ENCODE measurements at places on chromosomes 7 and 10.
A peak's percentile ranks its signal among the peaks of the same experiment; 100 is the strongest.

DNA sequence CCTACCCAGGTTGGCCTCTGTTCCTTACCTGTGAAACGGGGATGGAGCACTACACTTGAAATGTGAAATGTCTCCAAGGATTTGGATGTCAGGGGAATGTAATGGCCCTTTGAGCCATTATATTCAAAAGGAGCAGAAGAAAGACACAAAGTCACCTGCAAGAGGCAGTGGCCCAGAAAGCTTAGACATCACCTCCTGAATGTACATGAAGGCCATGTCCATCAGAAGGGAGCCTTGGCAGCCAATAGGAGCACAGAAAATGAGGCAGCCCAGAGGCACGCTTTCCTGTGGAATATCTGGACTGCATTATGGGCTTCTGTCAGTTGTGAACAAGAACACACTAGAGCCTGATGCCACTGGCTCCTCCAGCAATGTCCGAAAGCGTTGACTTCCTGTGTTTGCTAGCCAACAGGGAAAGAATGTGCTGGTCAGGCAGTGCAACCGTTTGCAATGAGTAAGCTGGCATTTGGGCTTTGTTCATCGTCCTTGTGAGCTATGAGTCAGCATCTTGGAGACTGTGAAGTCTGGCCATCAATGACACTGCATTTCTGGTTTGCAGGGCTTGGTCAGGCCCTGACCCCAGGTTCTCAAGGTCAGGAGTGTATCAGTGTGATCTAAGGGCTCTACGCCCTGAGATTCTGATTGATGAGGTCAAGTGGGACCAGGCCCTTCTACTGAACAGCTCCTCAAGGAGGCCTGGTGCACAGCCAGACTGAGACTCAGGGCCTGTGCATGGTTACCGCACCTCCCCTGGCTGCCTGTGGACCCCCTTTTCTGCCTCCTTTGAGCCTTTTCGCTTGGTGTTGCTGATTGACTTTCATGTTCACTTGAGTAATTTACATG lies 222.4 kb downstream of the RPS24 start:
- H3K36me3 ChIP-seq, result no peaks in the 10 kb centered on the region
- H3K27me3 ChIP-seq, result no peaks in the 10 kb centered on the region
- H3K4me1 ChIP-seq, result peaks cover 20% of the 10 kb centered on the region
- H3K4me3 ChIP-seq, result no peak overlapping the region
- H3K27ac ChIP-seq, result peak overlapping the region; percentile 73
- peak; percentile 100 for DNase-seq

DNA sequence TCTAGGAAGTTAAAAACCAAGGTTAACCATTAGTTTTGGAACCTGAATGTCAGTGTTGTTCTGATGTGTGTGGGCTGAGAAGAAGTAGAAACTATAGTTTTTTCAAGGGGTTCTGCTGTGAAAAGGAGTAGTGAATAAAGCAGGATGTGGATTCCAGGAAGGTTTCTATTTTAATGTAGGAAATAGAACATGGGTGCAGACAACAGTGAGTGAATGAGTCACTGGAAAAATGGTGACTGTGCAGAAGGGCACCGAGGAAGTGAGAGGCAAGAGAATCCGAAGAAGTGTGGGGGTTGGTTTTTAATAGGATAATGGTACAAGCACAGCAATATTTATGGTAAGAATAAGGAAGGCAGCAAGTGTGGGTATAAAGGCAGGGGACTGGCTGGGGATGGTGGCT lies 120.4 kb downstream of the ARHGAP21 start:
- no peaks in the 10 kb centered on the region for H3K27me3 ChIP-seq
- H3K4me1 ChIP-seq, result peaks cover 10% of the 10 kb centered on the region
- DNase-seq, result peak; percentile 53
- H3K27ac ChIP-seq, result peak overlapping the region; percentile 53
- peaks cover 7% of the 10 kb centered on the region for H3K36me3 ChIP-seq

- DNase-seq, result peak; percentile 82
- H3K4me3 ChIP-seq, result no peak overlapping the region
- H3K4me1 ChIP-seq, result peaks cover 20% of the 10 kb centered on the region
- H3K36me3 ChIP-seq, result no peaks in the 10 kb centered on the region
- peaks cover 31% of the 10 kb centered on the region for H3K27me3 ChIP-seq
- H3K27ac ChIP-seq, result no peak overlapping the region
Observed at GRCh38 chr10:49219248-49219647, 31.1 kb upstream of the TMEM273 start.

GRCh38 chr10:111989136-111989911 lies 194.2 kb downstream of the GPAM start:
- DNase-seq, result no peak
- H3K4me1 ChIP-seq, result no peaks in the 10 kb centered on the region
- H3K27me3 ChIP-seq, result peaks cover 14% of the 10 kb centered on the region
- no peak overlapping the region for H3K4me3 ChIP-seq
- H3K36me3 ChIP-seq, result no peaks in the 10 kb centered on the region
- H3K27ac ChIP-seq, result no peak overlapping the region

- H3K27ac ChIP-seq, result no peak overlapping the region
- peaks cover 28% of the 10 kb centered on the region for H3K4me1 ChIP-seq
- no peaks in the 10 kb centered on the region for H3K36me3 ChIP-seq
- peak; percentile 77 for DNase-seq
- H3K4me3 ChIP-seq, result no peak overlapping the region
Observed at GRCh38 chr10:31034098-31034909, 2.6 kb upstream of the ZNF438 start.

- DNase-seq, result no peak
- H3K27ac ChIP-seq, result no peak overlapping the region
- no peaks in the 10 kb centered on the region for H3K27me3 ChIP-seq
Observed at GRCh38 chr10:30897547-30897946, 134.1 kb downstream of the ZNF438 start.

GRCh38 chr10:120479506-120479905 lies 22.5 kb downstream of the PLPP4 start:
- no peak overlapping the region for H3K27ac ChIP-seq
- H3K27me3 ChIP-seq, result no peaks in the 10 kb centered on the region
- no peak for DNase-seq
- no peaks in the 10 kb centered on the region for H3K36me3 ChIP-seq

GRCh38 chr10:103184615-103185014 lies 8.5 kb downstream of the NT5C2 start:
- peaks cover 39% of the 10 kb centered on the region for H3K4me1 ChIP-seq
- no peaks in the 10 kb centered on the region for H3K27me3 ChIP-seq
- peaks cover 26% of the 10 kb centered on the region for H3K36me3 ChIP-seq
- DNase-seq, result peak; percentile 18
- no peak overlapping the region for H3K27ac ChIP-seq
- H3K4me3 ChIP-seq, result no peak overlapping the region

DNA sequence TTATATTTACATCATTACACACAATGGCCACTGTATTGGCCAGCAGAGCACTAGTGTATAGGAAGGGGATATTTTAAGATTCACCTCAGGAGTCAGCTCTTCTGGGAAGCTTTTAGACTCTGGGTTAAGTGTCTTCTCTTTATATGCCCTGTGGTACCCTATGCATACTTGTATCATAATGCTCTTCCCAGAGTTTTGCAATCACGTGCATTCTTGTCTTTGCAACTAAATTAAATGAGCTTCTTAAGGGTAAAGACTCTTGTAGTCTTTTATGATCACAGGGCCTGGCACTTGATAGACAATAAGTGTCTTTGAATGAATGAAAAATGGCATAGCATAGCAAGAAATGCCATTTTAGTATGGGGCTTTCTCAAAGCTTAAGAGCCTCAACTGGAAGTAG lies 35.4 kb upstream of the ARMS2 start:
- no peak for DNase-seq
- H3K27ac ChIP-seq, result no peak overlapping the region
- no peaks in the 10 kb centered on the region for H3K36me3 ChIP-seq
- no peak overlapping the region for H3K4me3 ChIP-seq

DNA sequence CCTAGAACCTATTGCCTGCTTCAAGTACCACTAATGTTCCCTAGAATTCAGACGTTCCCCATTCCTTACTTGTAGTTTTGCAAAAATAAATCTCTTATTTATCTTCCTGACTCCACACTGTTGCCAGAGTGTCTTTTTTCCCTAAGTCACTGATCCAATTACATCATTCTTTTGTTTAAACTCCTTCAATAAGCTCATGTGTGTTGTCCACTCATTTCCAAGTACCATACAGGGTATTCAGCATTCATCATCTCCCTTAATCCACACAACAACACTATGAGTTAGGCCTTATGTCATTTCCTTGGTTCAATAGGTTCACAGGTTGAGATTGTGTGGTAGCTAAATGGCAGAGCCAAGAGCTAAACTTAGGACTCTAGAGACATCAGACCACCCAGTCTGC lies 119.9 kb upstream of the RHOBTB1 start:
- H3K4me1 ChIP-seq, result no peaks in the 10 kb centered on the region
- no peak overlapping the region for H3K4me3 ChIP-seq
- peaks cover 39% of the 10 kb centered on the region for H3K27me3 ChIP-seq
- H3K27ac ChIP-seq, result no peak overlapping the region

DNA sequence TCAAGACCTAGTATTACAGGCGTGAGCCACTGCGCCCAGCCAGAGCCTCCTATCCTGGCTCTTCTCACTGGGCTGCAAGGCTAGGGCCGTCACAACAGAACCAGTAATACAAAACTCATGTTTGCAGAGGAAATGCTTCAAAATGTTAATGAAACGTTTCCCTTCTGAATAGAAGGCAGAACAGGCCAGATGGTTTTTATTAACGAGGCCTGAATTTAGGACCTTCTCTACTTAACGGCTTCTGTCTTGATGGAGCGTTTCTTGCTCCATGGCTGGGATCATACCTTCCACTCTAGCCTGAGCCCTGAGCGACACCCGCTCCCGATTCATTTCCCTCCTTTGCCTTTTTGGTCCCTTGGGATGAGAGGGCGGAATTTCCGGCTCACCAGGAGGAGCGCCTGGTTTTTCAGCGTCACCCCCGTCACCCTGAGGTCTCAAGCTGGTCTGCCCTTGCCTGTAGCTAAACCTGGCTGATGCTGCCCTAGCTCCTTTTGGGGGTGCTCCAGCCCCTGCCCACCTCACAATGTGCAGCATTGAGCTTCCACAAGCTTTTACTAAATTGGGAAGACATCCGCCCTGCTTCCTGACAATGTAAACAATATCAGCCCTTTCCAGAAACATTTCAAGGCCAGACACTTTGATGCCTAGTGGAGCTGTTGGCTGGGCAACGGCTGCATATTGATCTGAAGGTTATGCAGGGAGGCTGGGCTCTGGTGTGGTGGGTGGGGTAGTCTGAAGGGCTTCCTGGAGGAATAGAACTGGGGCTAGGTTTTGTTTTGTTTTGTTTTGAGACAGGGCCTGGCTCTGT lies 5.2 kb downstream of the CLIP2 start:
- no peaks in the 10 kb centered on the region for H3K27me3 ChIP-seq
- no peak for DNase-seq
- H3K4me3 ChIP-seq, result no peak overlapping the region
- H3K4me1 ChIP-seq, result peaks cover 6% of the 10 kb centered on the region
- H3K27ac ChIP-seq, result no peak overlapping the region

GRCh38 chr7:155310425-155311114 lies 12.9 kb downstream of the INSIG1 start:
- no peak overlapping the region for H3K4me3 ChIP-seq
- peaks cover 33% of the 10 kb centered on the region for H3K36me3 ChIP-seq
- H3K27me3 ChIP-seq, result no peaks in the 10 kb centered on the region
- no peak for DNase-seq

DNA sequence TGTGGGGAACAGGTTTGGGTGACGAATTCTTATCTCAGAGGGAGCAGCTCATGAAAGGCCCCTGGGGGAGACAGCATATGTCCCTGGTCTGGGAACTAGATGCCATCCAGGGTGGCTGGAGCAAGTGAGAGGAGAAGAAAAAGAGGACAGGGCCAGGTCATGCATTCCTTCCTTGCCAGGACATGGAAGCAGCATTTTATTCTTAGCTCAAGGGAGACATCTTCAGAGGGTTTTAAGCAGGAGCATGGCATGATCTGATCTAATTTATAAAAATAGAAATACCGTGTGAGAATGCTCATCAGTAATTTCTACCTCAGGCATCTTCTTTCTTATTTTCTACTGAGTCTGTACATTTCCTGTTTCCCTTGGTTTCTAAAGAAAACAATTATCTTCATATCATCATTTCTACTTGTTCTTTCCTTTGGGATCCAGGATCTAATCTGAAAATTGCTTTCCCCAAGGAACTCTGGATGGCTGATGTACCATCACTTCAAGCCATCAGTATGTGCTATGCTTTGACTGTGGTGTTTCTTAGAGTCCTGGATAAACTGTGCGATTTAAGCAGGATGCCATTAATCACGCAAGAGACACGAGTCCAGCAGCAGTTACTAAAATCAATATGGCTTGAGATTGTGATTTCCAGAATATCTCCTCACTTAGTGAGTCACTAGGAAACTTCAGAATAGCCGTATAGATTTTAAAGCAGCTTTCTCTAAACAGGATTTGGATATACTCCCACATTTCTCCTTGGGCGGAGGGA lies 386.2 kb downstream of the GALNT17 start:
- no peak overlapping the region for H3K27ac ChIP-seq
- no peaks in the 10 kb centered on the region for H3K27me3 ChIP-seq
- H3K36me3 ChIP-seq, result no peaks in the 10 kb centered on the region
- no peak overlapping the region for H3K4me3 ChIP-seq

GRCh38 chr7:1564603-1565022 lies 5.2 kb downstream of the PSMG3 start:
- H3K4me1 ChIP-seq, result peaks cover 46% of the 10 kb centered on the region
- H3K27ac ChIP-seq, result no peak overlapping the region
- no peak overlapping the region for H3K4me3 ChIP-seq
- peaks cover 5% of the 10 kb centered on the region for H3K36me3 ChIP-seq

DNA sequence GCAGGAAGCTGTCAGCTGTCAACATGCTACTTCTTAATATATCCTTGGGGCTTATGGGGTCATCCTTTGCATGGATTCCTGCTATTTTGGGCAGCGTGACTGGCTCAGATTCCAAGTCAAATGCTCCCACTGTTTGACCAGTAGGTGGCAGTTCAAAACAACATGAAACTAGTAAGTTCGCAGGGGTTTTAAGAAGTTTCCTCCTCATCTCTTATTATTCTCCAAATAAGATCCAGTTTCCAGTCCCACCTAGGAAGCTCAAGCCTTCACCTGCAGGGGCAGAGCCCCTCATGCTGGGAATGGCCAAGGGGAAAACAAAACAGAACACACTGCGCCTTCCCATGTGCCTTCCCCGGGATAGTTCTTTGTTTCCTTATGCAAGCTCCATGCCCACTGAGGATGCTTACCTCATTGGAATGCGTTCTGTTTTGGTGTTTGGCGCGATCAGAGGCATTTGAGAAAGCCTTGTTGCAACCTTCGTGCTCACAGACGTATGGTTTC lies 259.8 kb downstream of the GLI3 start:
- H3K27ac ChIP-seq, result no peak overlapping the region
- peaks cover 9% of the 10 kb centered on the region for H3K4me1 ChIP-seq
- H3K4me3 ChIP-seq, result no peak overlapping the region
- H3K36me3 ChIP-seq, result peaks cover 3% of the 10 kb centered on the region

DNA sequence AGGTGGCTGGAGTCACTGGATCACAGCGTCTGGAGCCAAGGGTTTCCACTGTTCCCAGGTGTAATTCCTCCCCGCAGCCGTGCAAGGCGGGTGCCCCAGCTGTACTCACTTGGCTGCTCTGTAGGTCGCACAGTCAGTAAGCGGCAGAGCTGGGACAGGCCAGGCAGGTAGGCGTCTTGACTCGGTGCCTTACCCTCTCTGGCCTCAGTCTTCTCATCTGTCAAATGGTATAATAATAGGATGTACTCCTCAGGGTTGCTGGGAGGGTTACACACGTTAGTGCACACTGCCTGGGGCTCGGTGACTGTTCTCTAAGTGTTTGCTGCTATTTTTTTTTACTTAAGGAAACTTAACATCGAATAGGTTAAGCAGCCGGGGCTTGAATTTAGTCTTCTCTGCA lies 27.0 kb downstream of the MYL10 start:
- no peak overlapping the region for H3K4me3 ChIP-seq
- H3K4me1 ChIP-seq, result no peaks in the 10 kb centered on the region
- no peak overlapping the region for H3K27ac ChIP-seq
- DNase-seq, result no peak
